ENCODE measurements at places on chromosomes 2 and 18.

DNA sequence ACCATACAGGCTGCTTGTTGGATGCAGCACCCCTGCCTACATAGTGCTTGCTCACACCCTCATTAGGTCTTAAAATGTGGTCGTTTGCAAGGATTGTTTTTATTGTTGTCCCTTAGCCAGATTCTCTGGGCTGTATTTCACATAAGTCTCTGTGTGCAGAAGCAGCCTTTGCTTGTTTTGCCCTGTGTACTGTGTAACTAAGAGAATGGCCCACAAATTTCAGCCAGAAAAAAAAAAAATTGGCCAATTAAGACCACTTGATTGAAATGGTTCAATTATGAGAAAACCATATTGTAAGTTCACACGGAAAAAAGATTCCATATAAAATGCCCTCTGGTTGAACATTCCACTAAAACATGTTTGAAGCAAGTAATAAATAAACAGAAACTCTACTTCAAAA is 377.1 kb upstream of the SOX11 start:
- DNase-seq, result no peak

GRCh38 chr18:62493033-62493862 is 29.6 kb upstream of the ZCCHC2 start:
- no peak for DNase-seq

DNA sequence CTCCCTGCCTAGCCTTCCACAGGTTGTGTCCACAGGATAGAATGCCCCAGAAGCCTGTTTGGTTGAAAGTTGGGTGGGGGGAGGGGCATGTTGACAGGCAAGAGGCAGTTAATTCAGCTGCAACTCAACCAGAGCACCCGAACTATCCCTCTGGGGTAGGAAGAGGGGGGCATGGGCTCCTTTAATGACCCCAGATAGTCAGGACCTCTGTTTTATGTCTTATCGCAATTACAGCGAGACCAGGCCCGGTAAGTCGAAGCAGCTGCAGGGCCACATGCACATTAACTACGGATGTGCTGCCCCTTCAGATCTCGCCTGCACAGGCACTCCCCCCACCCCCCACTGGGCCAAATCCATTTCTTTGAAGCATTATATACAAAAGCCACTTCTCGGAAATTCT is 363.8 kb upstream of the HNRNPA3 start:
- DNase-seq, result no peak

- no peak for DNase-seq
Observed at GRCh38 chr2:64414736-64415435, 39.1 kb upstream of the LGALSL start.

- no peak for DNase-seq
Observed at GRCh38 chr18:9779630-9780029, 71.5 kb downstream of the RAB31 start.

DNA sequence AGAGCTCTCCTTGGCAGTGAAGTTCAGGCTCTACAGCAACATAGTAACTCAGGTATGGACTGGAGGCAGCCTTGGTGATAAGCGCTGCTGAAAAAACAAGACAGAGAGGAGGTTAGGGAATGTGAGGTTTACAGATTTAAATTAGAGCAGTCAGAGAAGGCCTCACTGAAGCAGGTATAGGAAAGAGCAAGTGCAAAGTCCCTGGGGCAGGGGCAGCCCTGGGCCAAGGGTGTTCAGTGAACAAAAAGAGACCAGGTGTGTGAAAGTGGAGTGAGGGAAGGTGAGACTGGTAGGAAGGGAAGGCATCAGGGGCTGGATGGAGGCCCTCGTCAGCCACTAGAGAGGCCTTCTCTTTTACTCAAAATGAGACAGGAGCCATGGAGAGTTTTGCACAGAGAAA is 89.6 kb downstream of the LAMA3 start:
- DNase-seq, result no peak

GRCh38 chr2:8122520-8122919 is 559.3 kb upstream of the ID2 start:
- no peak for DNase-seq

- no peak for DNase-seq
Observed at GRCh38 chr2:237672731-237673129, 45.3 kb downstream of the LRRFIP1 start.

DNA sequence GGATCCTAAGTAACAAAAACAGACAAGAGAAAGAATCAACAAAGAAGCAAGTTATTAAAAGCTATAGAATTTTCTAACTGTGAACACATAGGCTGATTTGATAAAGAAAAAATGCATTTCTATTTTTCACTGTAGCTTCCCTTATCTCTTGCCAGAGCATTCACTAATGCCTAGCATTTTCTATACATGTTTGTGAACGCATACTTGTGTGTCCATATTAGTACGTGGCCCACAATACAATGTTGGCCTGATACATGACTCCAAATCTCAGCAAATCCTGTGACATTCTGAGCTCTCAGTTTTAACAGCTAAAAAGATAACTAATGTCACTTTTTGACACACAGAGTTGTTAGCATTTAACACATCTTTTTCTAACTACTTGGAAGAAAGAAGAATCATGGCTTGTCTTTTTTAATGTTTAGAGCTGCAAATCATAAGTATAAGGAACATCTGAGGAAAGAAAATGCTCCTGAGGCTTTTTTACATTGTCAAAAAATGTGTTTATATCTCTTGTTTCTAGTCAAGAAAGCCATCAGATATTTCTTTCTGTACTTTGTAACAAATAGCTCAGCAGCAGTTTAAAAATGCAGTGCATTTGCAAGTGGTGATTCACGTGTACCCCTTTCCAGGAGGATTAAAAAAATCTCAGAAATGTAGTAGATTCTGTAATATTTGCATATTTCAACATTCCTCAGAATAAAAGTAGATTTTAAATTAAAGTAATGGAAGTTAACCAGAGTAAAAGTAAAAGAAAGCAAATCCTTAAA is 1646.8 kb upstream of the TMEFF2 start:
- no peak for DNase-seq

DNA sequence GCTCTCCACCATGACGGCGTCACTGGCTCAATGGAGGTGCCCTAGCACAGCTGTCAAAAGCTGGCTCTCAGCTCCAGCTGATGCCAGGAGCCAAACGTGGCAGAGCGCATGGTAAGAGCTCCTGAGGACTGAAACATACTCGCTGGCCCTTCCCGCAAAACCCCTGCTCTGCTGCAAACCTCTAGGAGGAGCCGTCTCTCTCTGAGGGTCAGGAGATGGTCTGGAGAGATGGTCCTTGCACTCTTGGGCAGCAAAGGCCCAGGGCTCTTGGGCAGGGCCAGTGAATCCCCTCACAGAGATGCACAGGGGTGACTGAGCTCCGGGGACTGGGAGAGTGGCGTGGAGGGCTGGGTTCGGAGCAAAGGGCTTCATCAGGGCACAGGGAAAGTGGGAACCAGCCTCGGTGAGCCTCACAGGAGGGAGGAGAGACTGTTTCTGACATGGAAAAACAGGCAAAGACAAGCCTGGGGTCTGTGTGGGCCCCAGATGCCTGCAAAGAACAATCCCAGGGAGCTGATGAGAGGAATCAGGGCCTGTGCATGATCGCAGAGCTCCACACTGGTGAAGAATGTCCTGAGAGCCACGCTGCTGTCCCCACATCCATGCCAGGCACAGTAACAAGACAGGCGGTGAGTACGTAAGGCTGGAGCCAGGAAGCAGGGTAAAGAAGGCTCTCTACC is 17.2 kb downstream of the SNORC start:
- DNase-seq, result no peak

DNA sequence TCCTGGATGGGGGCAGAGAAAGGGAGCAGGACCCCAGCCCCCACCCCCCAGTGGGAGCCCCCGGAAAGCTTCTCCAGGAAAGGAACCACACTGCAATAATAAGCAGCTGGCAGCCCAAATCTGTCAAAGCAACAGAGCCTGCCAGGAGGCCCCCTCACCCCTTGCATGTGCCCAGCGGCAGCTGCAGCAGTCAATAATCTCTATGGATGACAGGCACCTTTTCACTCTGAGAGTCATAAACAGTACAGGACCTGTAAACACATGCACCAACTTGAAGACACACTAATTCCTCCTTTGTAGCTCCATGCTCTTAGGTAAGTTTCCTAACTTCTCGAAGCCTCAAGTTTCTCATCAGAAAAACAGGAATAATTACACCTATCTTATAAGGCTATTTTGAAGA is 26.2 kb upstream of the KDM3A start:
- no peak for DNase-seq

DNA sequence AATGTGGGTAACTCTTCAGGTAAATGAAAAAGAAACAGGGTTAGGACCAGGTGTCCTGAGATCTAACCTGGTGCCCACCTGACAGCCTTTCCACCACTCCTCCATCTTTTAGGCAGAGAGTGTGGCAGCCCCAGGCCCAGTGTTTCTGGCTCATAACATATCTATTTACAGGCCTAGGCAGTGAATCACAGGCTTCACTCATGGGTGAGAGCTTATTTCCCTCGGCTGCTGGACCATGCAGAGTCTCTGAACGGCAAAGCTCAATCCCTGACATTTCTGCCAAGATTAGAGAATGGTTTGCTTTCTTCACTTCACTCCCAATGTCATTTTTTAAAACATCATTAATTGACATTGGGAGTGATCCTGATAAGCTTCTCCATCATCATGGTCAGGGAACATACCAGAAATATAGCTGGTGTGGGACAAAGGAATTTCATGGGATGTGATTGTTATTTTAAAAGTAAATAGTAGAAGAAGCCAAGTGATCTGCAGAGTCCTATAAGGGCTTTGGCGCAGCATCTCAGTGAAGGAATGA is 323.9 kb downstream of the SETBP1 start:
- no peak for DNase-seq

DNA sequence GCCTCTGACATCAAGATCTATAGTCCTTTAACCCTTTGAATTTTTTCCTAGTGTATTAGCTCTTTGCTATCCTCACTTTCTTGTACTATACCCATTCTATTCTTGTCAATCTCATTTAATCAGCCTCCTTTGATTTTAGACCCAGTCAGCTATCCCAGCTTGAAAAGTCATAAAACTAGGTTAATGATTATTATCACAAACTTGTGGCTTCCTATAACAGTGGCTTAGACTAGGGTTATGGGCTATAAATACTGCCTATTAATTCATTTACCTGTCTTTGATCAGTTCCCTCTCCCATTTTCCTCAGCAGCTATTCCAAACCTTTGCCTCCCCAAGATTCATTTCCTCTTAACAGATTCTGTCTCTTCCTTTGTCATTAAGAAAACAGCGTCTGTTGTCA is 174.8 kb downstream of the UBR3 start:
- DNase-seq, result no peak

- DNase-seq, result no peak
Observed at GRCh38 chr2:128742467-128742866, 423.8 kb upstream of the HS6ST1 start.

Measured in T-helper 9 cell (primary cell).